ENCODE measurements at places on chromosomes 5 and 9.

DNA sequence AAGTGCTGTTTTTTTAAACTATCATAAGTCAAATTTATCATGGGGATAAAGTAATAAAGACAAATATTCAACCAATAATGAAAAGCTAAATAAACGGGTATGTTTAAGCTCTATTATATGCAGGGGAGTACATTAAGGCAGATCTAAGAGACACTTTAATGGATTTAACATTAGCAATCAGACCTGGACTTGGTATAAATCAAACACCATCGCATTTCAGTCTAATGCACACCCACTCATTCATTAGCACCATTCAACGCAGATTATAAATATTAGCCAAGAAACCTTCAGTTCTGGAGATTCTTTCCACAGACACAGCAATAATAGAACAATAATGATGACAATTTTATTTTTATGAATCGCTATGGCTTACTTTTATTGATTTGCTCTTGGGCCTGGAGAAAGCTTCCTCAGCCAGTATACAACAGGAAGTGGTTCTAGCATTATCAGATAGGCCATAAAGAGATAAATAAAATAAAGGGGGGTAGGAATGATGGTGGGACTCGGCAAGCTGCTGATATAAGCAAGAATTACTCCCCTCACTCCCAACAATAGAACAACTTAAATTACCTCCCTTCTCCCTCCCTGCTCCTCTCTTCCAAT lies 172.2 kb downstream of the PSAT1 start:
- no peak for DNase-seq

DNA sequence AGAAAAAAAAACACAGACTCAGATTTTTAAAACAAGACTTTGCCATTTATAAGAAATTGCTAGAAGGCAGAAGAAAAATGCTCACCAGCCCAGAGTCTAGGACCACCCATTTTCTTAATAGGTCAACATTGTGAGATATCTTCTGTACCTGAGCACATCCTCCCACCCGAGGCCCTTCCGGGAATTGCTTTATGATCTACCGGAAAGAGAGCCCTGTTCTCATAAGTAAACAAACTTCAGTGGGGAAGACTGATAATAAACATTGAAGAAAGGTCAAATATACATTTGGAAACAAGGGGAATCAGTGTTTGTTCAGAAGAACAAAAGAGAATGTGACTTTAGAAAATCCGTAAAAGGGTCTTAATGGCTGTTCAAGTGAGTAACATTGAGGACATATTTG lies 44.4 kb downstream of the PRKACG start:
- no peak for DNase-seq

DNA sequence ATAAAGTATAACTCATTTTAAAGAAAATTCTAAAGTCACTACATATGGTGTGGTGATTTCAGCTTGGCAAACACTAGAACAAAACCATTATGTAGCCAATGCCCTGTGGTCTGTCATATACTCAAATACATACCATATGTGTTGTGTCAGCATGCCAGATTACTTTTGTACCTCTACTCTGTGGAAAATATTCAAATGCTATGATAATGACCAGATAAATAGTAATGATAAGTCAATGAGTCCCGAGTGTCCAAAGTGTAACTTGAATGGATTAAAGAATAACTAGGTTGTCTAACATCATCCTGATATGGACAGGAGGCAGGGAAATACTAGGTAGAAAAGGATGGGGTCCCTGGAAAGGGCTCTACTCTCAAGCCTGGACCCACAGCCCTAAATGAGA lies 58.0 kb upstream of the IL6ST start:
- no peak for DNase-seq

- DNase-seq = no peak
These were observed 42.8 kb upstream of the HMHB1 start for GRCh38 chr5:143769026-143769786.

DNA sequence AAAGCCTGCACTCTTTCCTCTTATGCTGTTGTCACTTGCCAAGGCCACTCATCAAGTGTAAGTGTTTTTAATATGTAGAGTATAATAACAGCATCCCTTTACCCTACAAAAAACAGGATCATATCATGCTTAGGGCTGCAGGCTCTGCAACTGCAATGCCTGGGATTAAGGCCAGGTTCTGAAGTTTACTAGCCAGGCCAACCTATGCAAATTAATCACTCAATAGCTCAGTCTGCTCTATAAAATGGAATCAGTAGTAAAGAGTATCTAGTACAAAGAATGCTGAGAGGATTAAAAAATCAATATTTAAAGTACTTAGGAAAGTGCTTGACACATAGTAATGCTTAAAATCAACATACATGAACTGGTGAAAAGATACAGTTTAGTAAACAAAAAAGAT lies 253.3 kb downstream of the EDIL3 start:
- DNase-seq = no peak

DNA sequence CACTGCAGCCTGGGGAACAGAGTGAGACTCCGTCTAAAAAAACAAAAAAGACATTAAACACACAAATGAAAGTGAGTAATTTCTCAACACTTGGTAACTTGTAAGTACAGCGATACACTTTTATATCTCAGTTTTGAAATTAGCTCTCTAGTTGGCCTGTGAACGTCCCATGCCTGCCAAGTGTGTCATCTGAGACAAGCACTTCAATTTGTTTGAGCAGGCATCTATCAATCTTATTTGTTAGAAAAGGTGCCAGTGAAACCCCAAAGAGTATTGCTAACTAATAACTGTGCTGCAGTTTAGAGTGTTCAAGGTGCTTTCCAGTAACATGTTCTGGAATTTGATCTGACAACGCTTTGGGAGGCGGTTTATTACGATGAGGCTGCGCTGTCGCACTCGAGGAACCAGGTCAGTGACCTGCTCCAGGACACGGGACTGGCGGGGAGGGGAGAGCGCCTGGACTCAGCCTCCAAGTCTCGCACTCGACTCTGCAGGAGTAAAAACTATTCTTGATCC lies 1.1 kb upstream of the SPIN1 start:
- no peak for DNase-seq

DNA sequence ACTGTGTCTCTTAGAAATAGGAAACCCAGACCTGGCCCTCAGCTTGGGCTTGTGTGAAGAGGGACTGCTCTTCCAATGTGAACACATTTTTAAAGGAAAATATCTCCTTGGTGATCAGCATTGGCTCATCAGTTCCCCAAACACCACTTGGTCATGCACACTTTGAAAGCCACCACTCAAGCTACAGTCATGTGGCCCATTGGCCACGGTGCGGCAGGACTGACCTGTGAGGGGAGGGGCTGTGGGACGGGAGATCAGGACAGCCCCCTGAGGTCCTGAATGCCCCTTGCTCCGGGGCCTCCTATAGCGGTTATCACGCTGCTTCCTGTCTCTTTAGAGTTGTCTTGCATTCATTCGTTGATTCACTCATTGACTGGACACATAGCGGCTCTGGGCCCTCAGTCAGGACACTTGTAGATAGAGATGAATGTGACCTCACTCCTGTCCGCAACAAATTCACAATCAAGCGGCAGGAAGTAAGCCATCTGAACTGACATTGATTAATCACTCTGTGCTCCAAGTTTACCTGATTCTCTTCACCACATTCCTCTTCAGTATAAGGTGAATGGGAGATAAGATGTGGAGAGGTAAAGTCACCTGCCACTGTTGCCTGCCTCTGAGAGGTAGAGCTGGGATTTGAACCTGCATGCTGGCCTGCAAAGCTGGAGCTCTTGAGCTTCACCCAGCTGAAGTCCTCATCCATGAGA lies 73.1 kb downstream of the COL15A1 start:
- peak; percentile 38 for DNase-seq

DNA sequence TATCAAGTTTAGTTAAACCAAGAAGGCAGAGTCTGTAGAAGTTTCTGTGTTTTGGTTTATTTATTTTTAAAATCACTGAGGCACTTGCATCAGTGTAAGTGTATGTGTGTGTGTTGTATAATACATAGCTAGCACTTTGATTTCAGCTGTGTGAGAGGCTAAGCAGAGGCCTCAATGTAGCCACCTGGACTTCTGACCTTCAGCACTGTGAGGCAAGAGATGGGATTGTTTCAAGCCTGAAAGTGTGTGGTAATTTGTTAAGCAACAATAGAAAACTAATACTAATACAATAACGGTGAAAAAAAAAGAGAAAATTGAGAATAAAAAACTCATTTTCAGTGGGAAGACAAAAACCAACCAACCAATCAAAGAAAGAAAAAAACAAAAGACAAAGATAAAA lies 327.3 kb downstream of the CDH18 start:
- DNase-seq = no peak

DNA sequence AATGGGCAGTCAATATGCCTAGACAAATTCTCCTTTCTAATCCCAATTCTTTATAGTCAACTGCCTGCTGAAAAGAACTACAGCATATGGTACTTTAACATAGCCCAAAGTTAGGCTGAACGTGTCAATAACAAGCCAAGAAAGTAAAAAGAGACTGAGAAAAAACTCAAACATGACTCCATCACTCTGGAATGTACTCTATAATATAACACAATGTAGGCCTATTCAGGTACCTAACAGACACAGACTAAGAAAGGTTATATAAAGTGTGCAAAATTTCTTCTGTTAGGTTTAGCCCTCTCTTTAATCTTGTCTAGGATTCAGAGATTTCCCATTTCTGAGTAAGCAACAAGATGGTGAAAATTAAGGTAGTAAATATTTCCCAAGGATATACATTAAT lies 209.7 kb upstream of the PRR16 start:
- DNase-seq = no peak

DNA sequence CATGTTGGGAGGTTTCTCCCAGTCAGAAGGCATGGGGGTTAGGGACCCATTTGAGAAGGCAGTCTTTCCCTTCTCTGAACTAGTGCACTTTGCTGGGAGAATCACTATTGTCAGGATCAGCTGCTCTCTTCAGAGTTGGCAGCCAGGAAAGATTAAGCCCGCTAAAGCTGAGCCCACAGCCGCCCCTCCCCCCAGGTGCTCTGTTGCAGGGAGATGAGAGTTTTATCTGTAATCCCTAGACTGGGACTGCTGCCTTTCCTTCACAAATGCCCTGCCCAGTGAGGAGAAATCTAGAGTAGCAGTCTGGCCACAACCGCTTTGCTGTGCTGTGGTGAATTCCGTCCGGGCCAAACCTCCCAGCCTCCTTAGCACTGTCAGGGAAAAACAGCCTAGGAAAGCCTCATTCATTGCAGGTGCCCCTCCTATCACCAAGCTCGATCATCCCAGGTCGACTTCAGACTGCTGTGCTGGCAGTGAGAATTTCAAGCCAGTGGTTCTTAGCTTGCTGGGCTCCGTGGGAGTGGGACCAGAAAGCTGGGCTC lies 69.8 kb downstream of the CNTLN start:
- no peak for DNase-seq

- DNase-seq = no peak
These were observed 65.6 kb upstream of the ZNF622 start for GRCh38 chr5:16531063-16531648.

GRCh38 chr9:115126404-115126803 lies 8.4 kb upstream of the TNC start:
- no peak for DNase-seq

DNA sequence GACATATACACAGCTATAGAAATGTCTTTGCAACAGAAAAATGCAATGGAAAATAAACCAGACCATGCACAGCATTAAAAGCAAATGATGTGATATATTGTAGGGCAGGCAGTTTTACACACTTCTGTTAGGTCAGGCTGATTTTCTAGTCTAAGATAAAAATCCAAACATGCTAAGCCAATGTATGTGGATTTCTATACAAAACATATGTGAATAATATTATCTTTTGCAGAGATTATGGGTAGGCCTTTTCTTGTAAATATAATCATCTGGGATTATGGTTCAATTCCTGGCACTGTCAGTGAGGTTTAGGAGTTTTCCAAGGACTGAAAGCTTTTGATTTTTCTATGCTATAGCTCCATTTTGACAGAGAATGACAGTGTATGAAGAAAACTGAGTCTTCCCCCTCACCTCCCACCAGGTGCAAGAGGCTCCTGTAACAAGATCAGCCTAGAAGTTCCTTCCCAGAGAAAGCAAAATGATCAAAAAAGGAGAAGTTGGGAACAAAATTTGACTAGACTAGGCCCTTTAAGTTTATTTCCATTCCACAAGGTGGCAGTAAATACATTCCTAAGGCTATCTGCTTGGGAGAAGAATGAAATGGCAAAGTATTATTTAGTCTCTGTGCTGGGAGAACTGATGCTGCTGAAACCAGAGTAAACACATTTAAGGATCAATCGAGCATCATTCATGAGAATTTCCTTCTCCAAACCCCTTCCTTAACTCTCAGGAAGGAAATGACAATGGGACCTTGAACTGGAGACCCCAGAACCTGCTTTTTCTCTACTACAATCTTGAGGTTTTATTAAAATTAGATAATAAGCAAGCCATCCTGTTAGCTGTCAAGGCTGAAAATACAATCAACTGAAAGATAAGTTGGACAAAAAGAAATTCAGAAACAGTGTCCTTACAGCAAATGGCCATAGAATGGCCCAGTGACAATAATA lies 133.0 kb upstream of the TUT7 start:
- DNase-seq = no peak

GRCh38 chr9:113622600-113623400 lies 159.3 kb downstream of the RGS3 start:
- peak; percentile 65 for DNase-seq

DNA sequence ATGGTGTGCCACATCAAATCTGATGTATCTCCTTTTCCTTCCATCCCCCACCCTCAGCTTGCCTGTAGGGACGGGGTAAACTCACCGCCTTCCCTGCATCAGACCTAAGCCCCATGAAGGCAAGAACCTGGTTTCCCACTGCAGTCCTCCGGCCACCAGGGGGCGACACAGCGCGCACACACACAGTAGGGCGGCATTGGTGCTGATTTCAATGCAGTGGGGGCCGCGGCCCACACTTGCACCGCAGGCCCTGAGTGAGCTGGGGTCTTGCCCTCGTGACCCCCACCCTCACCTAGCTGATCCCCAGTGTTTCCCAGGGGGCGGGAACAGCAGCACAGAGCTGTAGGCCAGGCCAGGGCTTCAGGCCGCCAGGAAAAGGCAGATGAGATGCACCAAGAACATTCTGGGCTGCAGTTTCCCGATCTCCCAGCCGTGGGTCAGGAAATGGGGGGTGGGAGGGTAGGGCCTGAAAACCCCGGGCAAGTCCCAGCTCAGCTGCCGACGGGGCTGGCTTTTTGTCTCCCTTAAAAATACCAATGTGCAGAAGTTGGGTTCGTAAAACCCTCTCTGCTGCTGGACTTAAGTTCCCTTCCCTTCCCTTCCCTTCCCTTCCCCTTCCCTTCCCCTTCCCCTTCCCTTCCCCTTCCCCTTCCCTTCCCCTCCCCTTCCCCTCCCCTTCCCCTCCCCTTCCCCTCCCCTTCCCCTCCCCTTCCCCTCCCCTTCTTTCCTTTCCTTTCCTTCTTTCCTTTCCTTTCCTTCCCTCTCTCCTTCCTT lies 19.5 kb downstream of the FAM163B start:
- DNase-seq = no peak
